NCI-H1092 (cell line): ENCODE measurements at places on chromosomes 1 and 21.

DNA sequence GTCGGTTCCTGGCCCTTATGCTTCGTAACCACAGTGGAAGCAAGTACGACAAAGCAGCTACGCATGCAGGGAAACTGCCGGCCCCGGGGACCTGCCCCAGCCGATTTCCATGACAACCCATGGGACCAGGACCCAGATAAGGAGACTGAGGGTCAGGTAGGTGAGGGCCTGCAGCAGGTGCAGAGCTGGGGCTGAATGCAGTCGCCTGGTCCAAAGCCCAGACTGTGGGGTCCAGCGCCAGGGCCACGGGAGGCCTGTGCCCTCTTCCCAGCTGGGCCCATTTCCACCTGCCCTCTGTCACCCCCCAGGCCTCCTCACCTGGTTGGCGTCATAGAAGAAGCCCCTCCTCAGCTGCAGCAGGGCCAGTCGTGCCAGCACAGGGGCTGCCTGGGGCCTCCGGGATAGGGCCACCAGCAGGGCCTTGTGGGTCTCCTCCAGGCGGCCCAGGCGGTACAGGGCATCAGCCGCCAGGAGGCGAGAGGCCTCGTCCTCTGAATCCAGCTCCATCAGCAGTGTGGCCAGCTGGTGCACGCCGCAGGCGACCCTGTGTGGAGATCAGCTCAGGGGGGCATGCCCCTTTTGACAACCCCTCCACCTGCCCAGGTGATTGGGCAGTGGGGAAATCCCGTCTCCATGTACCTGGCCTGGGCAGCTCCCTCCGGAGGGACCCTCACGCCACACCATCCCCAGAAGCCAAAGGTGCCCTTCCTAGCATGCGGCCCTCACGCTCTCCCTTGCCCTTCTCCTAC, 14.2 kb downstream of the TTC34 start:
- no peak for DNase-seq

DNA sequence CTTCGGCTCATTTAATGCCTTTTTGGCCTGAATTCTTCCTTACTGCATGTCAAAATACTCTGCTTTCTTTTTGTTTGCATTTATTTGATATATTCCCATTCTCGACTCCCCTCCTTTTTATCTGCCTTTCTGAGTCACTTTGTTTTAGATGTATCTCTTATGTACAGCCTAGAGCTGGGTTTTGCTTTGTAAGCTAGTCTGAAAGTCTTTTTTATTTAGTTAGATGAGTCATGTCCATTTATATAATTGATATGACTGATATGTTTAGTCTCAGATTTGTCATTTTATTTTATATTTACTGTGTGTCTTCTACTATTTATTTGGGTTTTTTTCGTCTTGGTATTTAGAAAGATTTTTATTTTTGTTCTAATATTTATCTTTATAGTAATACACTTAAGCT, 33.6 kb upstream of the GNG5 start:
- DNase-seq: no peak

GRCh38 chr1:36482724-36483388, at the start of gene CSF3R:
Gene CSF3R (minus strand): TSS chr1:36482913. CDS start chr1:36479496, 3,417 bp downstream.
- DNase-seq: no peak

DNA sequence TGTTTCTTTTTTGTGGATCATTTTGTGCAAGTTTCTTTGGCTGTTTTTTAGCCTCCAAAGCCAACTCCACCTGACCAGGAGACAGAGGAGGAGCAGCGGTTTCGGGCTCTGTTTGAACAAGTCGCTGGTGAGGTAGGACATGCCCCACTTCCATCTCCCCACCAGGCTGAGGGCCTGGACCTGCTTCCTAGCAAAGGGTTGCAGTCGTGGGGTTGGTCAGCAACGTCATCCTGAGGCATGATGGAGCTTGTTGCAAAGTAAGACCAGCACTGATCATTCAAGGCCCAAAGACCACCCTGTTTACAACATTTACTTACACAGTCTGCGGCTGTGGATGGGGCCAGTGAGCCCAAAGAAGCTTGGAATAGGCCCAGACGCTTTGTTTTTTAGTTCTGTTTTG, 40.3 kb downstream of the CAPN9 start:
- no peak for DNase-seq

DNA sequence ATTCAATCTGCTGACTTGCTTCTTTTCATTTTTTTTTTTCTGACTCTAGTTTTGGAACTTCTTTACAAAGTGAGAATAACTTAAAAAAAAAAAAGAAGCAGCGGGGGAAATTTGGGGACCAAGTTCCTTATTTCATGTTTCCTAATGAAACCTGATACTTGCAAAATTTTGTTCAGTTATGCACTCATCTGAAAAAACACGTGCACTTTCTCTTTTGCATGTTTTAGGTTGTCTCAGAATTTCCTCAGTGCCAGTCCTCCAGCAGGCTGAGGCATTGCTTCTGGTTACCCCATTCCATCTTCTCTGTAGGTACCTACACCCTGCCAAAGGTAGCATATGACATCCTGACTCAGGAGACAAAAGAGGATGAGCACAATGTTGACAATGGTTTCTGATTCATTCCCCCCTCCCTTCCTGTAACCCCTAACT, 299.7 kb downstream of the GRIK1 start:
- DNase-seq: no peak

DNA sequence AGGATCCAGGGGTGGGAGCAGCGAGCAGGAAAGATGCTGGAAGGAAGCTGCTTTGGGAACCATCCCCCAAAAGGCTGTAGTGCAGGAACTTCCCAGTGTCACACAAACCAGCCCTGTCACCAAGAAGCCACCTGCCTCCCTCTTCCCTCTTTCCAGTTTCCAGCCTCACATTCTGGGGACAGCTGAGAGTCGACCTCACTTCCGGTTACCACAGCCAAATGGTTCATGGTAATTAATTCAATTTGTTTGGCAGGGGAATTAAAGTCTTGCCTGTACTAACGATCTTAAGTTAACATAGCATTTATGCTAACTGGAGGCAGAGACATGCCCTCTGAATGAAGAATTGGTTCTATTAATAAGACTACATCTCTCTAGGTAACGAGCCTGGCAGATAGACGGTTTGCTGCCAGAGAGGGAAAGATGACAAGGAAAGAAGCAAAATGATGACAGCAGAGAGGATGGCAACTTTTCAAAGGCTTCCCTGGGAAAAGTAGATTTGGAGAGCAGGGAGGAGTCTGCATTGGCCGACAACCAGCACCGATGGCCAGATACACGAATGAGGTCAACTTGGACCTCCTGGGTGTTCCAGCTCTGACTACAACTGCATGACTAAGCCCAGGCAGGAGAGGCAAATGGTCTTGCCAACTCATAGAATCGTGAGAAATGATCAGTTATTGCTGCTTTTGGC, 64.1 kb downstream of the TMCO4 start:
- DNase-seq: no peak

DNA sequence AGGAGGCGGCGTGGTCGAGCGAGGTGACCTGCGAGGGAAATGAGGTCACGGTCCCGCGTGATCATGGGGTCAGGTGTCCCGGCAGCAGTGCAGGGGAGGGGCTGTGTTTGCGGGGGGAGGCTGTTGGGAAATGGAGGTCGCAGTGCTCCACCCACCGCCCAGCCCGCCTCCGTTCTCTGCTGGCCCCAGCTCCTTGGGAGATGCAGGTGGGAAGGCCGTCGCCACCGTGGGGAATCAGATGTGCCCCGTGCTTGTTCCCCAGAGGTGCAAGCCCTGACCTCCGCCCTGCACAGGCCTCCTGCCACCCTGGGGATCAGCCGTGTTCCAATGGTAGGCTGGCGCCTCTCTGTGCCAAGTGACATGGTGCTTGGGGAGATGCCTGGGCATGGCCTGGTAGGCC, 95.7 kb downstream of the PRDM16 start:
- DNase-seq: no peak

DNA sequence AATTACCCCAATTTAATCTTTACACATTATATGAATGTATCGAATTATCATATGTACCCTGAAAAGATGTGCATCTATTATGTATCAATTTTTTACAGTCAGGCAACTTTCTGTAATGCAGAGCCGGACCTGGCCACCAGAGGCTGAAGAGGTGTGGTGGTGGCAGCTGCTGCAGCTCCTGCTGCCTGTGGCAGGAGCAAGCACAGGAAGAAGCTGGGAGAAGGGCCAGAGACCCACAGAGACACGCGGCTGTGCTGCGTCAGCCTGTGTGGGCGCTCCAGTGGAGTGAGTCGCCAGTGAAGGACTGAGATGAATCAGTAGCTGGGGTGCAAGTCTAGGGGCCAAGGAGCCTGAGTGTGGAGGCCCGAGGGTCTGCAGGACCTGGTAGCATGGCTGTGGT, 74.3 kb upstream of the COG2 start:
- DNase-seq: no peak

DNA sequence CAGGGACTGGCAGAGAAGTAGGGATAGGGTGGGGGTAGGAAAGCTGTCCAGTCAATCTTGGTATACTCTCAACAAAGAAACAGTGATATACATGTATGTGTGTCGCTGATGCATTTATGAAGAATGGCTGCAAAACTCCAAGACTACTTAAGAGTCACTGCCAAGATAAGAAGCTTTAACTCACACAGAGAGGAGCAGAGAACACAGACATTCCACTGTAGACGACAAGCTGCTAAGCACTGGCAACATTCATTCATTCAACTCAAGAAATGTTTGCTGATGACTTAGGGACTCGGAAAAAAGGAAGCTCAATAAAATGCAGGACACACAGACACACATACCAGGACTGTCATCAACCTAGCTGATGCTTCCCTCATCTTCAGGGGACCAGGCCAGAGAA, 5.5 kb downstream of the CTNNBIP1 start:
- DNase-seq: no peak

GRCh38 chr1:78688697-78689096, 39.1 kb downstream of the IFI44 start:
- DNase-seq: no peak

DNA sequence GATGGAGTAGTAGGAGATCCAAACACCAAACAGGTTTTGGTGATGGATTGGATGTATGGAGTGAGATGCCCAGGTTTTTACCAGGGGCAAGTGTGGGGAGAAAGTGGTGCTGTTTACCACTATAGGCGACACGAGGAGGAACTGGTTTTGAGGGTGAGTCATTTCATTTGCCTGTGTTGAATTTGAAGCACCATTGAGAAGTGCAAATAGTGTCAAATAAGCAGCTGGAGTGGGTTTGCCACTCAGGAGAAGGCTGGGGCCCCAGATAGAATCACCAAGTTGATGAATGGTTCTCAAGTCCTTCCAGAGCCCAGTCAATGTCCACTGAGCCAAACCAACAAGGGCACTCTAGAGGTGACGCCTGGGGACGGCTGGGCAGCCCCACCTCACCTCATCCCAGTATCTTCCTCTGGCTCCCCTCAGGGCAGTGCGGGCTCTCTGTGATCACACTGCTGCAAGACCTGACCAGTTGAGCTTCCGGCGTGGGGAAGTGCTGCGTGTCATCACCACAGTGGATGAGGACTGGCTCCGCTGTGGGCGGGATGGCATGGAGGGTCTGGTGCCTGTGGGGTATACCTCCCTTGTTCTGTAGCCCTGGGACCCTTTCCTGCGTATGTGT, 9.4 kb downstream of the RUSC1 start:
- DNase-seq: no peak

DNA sequence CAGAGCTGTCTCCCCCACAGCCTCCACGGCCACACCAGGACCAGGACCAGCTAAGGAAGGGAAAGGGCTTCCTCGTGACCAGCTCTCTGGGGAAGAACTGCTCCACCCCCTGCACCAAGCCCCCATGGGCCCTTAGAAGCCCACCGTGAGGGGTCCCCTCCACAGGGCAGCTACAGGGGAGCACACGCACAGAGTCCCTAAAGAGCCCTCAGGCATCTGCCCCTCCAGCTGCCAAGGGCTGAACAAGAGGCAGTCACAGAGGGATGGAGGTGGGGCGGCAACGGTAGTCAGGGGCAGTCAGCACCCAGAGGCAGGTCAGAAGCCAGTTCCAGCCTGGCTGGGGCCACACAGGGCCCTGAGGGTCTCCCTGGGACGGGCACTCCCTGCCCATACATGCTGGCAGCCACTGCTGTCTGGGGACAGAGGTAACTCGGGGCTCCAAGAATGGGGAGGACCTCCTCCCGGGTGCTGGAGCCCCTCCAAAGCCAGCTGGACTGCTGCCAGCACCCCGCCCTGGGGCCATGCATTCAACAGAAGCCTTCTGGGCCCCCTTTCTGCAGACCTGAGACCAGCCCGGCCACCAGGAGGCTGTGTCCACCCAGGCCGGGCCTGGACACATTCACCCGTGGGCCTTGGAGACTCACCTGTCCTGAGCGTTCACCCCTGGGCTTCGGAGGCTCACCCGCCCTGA, 18.7 kb downstream of the SLC19A1 start:
- DNase-seq: no peak

DNA sequence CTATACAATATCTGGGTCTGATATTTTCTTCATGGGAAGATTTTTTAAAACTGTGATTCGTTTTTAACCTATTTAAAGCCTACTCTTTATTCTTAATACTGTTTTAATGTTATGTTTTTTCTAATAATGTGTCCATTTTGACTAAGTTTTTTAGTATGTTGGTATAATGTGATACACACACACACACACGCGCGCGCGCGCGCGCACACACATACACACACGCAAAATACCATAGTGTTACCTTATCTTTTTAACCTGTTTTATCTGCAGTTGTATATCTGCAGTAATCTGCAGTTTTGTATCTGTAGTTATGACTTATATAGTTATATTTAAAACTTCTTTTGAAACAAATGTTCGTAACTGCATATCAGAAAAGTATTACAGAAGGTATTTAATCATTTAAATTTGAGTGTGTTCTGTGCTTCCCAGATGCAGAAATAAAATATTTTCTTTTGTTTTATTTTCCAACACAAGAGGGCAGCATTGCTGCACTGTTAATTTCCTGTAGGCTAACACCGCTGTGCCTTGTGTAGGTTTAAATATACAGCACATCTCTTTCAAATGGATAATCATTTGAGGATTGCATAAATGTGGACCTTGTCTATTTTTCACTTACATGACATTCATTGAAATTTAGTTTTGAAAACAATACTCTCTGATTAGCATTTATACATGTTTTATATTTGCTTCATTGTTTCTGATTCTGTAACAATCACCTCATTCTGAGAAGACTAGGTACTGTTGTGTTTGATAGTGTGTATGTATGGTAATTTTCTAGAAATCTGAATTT, 166.1 kb downstream of the PDE4B start:
- DNase-seq: peak; percentile 9

DNA sequence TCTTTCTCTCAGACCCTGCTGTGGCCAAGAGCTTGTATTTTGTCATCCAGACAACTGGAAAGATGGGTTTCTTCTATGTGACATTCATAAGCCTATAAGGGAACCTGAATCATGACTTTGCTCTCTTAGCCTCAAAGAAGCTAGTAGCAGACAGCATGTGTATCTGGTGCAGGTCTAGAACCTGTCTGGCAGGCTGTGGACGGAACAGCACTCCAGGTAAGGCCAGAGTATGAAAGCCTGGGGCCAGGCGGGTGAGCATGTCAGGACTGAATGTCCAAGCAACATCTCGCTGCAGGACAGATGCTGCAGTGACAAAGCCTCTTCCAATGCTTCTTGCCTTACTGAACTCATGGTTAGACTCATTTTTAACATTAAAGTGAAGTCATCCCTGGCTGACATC, 32.8 kb downstream of the AKNAD1 start:
- no peak for DNase-seq

DNA sequence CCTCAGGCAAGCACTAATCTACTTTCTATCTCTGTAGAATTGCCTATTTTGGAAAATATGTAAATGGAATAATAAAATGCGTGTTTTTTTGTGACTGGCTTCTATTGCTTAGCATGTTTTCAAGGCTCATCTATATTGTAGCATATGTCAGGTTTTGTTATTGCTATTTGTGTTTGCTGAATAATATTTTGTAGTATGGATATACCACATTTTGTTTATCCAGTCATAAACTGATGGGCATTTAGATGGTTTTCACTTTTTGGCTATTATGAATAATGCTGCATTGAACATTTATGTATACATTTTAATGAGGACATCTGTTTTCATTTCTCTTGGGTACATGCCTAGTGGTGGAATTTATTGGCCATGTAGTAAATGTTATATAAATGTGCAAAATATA, 183.3 kb upstream of the ZP4 start:
- DNase-seq: no peak

GRCh38 chr1:30752651-30752908, 5.0 kb downstream of the LAPTM5 start:
- DNase-seq: no peak
